ENCODE measurements at places on chromosomes 4 and X.

DNA sequence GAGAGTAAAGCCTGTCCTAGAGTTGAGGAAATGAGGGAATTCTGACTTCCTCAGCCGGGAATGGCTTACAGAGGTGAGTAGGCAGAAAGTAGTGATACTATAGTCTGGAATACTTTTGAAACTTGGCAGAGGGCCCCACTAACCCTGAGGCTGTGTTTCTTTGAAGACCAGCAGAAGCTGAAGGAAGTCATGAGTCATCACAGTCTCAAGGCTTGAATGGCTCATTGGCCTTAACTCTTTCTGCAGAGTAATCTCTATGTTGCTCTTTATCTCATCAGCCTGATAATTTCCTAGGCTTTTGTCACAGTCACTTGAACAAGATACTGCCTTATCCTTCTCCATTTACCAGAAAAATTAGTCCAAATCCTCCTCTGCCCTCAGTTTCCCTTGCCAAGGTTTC is 80.8 kb downstream of the ANKRD50 start:
- no peak for DNase-seq

- DNase-seq: no peak
Observed at GRCh38 chrX:122703762-122704161, 480.3 kb upstream of the GRIA3 start.

GRCh38 chrX:14508025-14508690 is 21.2 kb upstream of the GLRA2 start:
- DNase-seq: no peak

DNA sequence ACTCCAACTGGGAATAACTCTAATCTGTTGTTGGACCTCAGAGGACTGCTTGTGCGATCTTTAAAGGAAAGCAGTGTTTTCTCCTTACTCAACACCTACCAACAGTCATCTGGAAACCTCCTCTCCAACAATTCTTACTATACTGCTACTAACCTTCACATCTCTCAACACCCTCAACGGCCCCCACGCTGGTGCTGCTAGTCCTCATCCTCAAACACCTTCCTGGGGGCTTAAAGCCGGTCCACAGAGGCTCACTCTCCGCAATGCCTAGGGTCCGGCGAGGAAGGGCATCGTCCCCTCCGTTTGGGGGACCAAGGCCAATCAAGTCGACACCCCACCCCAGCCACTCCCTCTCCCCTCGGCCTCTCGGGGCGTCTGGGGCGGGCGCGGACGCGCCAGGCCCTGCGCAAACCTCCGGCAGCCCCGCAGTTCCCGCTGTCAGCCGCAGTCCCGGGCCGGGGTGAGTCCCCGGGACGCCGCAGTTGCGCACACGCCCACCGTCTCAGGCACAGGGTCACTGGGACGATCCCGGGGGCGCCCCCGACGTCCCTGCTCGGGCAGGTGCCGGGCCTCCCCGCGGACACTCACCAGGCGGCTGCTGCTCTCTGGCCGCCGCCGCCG is 418 bp downstream of the TAB3 start:
- no peak for DNase-seq

GRCh38 chr4:83320548-83320947 is 14.1 kb downstream of the HPSE start:
- DNase-seq: no peak

DNA sequence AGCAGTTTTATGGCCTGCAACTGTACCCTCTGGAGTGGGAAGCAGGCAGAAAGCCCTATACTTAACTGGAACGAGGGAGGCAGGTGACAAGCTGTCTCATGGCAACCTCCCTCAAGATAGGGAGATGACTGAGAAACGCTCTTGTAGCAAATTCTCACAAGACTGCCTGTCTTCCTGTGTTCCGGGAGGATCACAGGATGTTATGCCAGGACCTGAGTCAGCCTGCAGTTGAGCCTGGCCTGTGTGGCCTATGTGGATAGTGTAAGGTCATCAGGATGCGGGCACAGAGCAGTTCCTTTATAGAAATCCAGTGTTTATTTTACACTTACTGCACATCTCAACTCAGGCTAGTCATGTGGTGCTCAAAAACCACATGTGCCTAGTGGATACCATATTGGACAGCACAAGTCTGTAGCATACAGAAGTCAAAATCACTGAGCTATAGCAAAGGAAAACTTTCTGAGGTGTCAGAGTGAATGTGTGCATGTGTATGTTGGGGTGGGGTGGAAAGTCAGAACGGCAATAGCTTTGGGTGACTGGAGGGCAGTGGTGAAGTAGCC is 25.2 kb downstream of the TAF7L start:
- no peak for DNase-seq

DNA sequence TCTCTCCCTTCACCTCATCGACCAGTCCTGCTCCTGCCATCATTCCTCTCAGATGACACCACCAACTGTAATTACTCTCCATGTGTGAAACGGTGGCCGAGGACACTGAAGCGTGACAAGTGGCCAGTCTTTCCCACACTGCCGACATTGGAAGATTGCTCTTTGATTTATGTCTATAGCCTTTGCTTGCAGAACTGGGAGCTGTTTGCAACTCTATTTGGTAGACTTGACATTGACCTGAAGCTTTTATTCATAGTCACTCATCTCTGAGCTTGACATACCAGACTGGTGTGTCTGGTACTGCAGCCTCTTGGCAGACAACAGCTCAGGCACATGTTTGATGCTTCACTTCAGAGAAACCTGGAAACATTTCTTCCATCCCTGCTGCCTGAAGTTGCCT is 121.8 kb upstream of the GALNT7 start:
- no peak for DNase-seq

DNA sequence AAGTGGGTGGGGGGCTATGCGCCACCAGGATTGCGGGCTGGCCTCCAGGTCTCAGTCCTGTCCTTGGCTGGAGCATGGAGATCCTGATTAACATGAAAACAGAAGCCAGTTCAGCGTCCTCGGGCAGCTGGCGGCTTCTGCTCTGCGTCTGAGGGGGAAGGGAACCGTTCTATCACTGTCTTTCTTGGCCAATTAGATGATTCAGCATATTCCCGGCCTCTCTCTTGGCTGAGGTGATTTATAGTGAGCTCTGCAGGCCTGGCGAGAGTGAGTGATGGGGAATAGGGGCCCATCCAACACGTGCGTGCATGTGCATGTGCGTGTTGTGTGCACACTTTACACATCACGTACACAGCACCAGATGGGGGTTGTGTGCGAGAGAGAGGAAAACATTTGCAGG is 145.8 kb upstream of the ATP6AP2 start:
- DNase-seq: no peak
